ENCODE measurements at places on chromosomes 16 and 17.
A peak's percentile ranks its signal among the peaks of the same experiment; 100 is the strongest.

GRCh38 chr16:55685973-55686372 is 30.2 kb downstream of the SLC6A2 start:
- DNase-seq: no peak

- no peak for DNase-seq
Observed at GRCh38 chr16:55325080-55325447, 1.1 kb downstream of the IRX6 start.

DNA sequence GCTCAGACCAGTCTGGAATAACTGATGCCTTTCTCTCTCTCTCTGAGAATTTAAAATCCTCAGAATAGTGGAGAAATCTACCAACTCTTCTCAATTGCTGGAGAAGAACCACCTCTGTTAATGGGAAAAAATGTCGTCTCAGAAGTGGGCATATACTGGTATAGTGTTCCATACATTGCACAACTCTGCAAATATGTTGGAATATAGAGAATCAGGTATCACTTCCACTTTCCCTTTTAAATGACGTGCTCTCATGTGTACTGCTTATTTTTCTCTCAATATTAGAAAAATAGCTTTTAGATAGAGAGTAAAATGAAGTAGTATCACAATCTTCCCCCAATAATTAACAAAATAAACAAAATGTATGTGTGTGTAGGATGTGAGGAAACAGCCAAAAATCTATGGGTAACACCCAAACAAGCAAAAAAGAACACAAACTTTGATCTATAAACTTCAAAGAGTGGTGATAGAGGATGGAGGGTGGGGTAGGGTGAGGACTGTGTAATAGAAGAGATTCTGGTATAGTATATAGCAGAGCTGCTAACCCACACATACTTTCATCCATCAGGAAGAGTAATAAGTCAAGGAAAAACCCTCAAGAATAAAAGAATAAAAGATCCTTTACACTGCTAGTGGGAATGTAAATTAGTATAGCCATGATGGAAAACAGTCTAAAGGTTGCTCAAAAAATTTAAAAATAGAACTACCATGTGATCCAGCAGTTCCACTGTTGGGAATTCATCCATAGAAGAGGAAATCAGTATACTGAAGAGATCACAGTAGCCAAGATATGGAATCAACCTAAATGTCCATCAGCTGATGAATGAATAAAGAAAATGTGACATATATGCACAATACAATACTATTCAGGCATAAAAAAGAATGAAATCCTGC is 46.9 kb downstream of the NFATC3 start:
- no peak for DNase-seq

GRCh38 chr17:72691586-72691985 is 400.9 kb downstream of the SLC39A11 start:
- no peak for DNase-seq

- DNase-seq: no peak
Observed at GRCh38 chr16:89695086-89695874, 6.2 kb downstream of the SPATA2L start.

GRCh38 chr17:66509926-66510325 is 207.5 kb downstream of the PRKCA start:
- no peak for DNase-seq

DNA sequence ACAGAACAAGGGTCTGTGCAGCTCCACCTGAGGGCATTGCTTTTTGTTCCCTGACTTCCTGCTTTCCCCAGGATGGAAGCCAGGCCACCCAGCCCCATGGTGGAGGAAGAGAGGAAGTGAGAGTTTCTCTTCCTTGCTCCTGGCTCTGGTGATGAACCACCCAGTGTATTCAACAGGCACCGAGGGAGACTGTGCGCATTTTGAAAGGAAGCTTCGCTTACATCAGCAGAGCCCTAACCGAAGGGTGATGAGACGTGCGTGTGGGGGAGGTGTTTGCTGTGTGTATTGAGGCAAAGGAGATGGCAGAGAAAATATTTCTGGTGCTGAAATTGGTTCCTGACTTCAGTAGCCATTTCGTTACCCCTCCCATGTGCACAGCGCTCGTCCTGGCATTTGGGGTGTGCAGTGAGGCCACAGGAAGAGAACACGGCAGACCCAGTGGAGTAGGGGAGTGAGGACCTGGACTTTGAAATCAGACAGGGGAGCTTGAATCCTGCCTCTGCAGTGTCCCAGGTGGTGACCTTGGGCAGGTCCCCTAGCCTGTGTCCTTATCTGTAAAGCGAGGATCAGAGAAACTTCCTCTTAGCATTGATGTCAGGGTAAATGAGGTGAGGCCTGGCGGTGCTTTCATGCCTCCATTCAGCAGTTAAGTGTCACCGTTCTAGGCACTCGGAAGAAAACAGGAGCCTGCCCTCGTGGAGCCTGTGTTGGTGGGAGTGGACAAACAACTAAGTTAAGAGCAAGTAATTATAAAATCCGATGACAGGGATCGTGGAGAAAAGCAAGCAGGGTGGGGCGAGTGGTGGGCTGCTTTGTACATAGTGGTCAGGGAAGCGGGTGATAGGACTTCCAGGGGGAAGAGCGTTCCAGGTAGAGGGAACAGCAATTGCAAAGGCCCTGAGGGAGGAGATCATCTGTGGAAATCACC is 7.4 kb downstream of the CMIP start:
- peak; percentile 61 for DNase-seq

DNA sequence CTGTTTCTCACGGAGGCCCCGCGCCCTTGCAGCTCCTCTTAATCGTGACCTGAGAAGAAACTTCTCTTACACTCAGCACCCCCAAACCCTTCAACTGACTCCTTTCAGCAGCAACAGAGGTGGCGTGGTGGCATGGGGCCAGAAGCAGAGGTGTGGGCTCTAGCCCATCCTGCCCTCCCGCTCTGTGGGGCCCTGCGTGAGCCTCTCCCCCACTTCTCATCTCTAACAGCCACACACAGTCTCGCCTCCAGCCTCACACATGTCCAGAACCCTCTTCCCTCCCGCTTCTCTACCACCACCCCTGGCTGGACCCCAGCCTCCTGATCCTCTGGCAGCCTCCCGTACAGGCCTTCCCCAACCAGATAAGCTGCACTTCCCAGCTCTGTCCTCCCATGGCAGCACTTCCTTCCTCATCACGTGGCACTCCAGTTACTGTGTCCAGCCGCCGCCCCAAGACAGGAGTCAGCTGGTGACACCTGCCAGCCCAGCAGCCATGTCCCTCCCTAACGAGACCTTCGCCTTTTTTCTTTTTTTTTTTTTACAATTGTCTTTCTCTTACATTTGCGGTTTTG is 30.5 kb downstream of the NSMCE1 start:
- DNase-seq: no peak

DNA sequence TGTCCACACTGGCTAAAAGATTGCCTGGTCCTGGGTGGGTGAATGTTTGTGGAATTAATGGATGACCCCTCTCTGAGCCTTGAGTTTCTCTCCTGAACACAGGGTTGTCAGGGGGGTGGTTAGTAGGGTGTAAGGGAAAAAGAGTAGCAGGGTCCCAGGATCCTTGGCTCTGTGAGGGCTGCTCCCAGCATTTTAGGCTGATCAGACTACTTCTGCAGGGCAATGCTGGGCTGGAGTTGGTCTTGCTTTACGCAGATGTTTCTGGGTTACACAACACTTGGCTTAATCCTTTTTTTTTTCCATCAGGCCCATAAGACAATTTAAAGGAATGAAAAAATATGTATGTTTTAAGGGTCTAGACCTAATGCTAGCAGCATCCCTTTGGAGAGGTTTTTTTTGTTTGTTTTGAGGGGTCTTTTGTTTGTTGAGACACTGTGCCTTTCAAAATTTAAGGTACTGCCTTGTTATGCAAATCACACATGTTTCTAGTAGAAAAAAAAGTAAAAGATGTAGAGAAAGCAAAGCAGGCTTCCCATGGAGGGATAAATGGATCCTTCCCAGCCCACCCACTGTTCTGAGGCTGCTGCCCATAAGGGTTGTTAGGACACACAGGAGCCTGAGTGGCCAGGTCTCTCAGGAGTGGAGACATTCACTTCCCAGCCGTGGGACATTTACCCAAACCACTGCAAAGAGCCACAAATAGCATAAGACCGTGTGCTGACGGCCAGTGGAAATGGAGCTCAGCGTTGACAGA is 225.6 kb upstream of the HSBP1 start:
- DNase-seq: peak; percentile 10

DNA sequence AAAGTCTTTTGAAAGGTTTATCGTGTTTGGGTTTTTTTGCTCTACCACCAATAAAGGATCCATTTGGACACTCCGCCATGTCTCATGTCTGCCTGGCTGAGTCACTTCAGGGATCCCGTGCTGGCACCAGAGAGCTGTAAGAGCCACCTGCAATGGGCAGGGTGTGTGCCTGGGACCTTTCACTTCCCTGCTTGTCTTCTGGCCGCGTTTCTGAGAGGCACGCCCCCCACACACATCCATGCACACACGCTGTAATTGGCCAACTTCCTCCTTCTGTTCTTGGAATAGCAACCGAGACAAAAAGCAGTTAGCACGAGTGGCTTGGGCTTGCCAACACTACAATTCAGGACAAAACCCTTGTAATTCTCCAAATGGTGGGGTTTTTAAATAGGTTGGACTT is 9.8 kb upstream of the SOST start:
- DNase-seq: no peak

DNA sequence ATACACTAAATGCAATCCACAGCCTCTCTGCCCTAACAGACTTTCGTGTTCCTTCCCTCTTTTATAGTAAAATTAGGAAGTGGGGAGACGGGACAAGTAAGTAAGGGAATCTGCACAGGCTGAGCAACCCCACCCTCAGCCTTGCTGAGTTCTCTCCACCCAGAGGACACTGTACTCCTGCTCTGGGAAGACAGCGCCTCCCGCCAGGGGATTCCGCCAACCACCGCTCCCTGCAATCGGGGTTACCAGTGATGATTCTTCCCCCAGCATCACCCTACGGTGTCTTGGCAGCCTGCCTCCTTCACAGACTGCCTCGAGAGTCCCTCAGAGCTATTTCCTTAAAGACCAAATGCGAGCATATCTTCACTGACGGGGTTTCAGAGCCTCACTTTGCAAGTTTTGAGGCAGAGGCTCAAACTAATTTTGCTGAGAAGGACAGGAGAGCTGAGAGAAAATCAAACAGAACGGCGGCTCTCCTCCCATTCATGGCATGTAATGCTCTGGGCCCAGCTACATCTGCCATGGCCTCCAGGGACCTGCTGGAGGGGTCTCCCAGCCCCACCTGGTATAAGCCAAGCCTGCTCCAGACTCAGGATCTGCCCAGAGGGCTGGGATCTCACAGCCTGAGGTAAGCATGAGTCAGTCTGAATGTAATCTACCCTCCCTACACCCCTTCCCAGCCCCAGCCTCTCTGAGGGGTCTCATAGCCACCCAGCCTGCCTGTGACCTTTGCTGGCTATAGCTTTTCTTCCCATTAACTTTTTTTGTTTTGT is 22.7 kb upstream of the ASGR2 start:
- no peak for DNase-seq

DNA sequence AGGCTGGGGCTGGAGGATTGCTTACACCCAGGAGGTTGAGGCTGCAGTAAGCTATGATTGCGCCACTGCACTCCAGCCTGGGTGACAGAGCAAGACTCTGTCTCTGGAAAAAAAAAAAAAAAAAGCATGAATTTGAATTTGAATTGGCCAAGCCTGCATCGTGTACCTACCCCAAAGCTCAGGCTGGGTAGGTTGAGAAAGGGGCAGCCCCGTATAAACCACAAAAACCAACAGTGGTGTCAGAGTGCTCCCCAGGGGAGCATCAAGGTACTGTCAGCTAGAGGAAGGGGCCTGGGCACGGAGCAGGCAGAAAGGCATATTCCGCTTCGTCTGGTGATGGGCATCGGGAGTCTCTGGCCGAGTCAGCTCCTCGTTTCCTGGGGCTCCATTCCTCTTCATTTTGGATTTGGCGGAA is 40.9 kb downstream of the RAP1GAP2 start:
- DNase-seq: no peak

DNA sequence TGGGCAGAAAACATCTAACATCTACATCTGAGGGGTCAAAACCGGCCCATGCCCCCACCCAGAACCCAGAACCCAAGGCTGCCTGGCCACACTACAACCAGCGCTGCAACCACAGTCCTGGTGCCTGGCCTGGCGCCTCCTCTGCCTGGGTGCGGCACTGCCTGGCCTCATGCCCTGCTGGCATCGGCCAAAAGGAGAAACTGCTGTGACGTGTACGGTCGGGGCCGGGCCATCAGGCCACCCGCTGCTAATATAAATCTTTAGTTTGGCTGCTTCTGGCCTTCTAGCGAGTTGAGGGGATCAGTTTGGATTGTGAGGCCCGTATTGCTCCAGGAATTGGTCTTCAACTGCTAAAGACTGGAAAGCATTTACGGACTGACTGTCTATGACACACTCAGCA is 22.8 kb downstream of the TMEM204 start:
- DNase-seq: no peak

DNA sequence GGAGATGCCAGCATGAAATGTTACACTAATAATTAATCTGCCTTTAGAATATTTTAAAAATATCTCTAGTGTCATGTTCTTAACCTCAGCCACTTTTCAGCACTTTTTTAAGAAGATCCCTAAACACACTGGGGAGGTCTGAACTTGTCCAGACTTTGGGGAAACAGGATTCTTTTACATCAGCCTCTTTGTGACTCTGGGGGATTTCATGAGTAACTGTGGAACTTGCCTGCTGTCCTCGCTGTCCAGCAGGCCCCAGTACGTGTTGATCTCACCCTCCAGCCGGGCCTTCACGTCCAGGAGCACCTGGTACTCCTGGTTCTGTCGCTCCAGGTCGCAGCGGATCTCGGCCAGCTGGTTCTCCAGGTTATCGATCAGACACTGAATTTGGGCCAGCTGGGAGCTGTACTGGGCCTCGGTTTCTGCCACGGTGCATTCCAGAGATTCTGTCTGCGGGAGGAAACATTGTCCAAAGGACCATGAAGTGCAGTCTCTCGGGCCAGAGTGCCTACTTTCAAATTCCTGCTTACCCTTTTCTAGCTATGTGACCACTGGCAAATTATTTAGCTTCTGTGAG is 5.5 kb downstream of the KRT40 start:
- peak; percentile 21 for DNase-seq

DNA sequence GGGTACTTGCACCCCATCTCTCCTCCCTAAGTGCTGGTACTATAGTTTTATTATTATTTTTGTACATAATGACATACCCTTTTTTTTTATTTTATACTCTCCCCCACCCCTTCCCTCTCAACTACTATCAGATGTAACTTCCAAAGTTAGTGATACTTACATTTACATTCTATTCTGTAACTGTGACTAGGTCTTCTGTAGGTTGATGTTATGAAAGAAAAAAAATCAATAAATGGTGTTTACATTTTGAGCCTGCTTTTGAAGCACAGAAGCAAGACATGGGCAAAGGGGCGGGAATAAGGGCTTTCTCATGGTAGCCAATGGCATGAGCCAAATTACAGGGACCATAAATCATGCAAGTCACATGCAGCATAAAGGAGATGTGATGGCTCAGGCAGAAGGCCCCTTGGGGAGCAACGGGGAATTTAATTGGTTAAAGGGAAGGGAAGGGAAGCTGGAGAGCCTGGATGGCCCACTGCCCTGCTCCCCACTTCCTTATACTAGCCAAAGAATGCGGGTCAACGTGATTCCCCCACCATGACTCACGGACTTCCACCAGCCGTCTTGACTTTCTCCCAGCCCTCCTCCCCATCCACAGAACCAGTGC is 2.4 kb upstream of the ACSF2 start:
- peak; percentile 37 for DNase-seq
